ENCODE measurements at places on chromosomes 1 and 21.

GRCh38 chr1:240691909-240692705 is 80.2 kb upstream of the GREM2 start:
- DNase-seq: peak; percentile 58

DNA sequence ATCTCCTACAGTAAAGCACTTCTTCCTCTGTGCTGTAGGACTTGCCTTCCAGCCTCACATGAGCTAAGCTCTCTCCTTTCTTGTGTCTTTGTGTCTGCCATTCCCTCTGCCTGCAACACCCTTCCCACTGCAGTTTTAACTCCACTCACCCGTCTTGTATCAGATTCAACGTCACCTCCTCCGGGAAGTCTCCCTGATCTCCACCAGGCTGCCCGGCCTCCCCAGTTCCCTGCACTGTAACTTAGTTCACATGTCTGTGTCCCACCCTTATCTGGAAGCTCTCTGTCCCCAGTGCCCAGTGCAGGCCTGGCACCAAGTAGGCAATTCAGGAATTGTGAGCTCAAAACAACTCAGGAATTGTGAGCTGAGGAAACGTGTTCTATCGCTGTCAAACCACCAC is 96.4 kb downstream of the GLIS1 start:
- no peak for DNase-seq

DNA sequence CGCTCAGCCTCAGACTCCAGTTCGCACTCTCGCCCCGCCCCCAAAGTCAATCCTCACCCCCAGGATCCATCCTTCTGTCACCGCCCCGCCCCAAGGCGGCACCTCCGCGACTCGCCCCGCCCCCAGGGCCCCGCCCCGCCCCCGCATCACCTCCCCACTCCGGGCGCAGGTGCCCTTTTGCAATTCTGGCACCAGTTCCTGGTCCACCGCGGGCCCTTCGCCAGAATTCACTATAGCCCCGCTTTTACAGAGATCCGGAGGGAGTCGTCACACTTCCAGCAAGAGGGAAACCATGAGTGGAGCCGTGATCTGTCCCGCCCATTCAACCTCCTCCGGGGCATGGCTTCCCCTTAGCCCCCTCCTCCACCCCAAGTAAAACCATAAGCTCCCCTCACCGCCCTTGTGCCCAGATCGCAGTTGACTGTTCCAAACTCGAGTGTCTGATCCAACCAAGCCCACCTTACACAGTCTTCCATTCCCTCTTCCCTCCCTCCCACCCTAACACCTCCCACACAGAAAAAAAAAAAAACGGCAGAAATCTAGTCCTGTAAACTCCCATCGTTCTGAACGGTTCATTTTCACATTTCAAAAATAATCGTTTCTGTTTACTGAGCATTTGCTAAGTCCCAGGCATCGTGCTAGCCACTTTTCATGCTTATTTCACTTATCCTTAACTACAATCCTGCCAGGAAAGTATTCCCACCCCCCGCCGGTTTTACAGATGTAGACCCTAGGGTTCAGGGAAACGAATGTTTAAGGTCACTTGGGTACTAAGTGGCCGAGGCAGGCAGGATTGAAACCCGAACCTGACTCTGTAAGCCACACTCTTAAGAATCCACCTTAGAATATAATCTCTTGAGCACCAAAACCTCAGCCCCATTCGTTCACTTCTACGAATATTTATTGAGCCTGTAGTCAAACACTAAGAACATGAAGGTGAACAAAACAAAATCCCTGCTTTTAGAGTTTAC is 1.3 kb upstream of the DNAJC16 start:
- DNase-seq: no peak

DNA sequence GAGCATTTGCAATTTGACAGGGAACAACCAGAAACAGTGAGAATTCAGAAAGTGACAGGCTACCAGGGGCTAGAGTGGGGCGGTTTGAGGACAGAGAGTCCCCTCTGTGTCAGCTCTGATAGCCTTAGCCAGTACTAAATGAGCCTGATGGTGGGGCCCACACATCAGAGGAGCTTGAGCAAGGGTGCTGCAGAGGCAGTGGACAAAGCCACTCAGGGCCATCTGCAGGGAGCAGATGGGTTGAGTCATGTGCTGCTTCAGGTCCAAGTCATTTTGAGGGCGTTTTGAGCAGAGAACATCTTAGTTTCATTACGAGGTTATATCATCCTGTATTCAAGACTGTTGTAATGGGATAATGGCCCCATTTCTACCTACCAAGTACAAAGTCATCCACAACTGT is 7.7 kb downstream of the LRRC52 start:
- DNase-seq: no peak

DNA sequence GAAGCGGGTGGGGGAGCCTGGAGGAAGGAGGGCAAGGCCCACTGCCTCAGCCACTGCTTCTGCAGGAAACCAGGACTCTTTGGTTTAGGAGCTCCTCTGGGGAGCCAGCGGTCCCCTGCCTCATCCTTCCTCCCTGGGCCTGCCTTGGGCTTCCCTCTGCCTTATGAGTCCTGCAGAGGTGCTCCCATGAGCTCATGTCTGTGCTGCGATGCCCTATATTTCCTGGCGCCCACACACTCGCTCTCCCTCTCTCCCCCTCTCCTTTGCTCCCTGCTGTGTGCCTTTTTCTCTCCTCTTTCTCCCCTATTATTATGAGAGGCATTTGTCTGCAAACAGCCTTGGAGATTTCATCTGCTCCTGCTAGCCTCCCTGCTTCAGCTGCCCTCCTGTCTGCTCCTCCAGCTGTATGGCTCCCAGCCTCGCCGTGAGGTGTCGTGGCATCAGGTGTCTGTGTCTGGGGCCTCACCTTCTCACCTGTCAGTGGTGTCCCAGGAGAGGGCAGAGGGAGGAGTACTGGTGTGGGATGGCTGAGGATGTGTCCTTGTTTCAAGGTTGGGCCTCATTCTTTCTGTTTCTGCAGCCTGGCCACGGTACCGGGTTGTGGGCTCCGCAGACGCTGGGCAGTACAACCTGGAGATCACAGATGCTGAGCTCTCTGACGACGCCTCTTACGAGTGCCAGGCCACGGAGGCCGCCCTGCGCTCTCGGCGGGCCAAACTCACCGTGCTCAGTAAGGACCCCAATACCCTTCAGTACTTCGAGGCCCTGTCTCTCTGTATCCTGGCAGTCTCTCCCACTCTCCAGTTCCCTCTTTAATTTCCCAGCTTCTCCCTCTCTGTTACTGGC is 84.2 kb downstream of the KIRREL1 start:
- DNase-seq: no peak

GRCh38 chr1:44849575-44850132 is 6.6 kb upstream of the PTCH2 start:
- DNase-seq: no peak

DNA sequence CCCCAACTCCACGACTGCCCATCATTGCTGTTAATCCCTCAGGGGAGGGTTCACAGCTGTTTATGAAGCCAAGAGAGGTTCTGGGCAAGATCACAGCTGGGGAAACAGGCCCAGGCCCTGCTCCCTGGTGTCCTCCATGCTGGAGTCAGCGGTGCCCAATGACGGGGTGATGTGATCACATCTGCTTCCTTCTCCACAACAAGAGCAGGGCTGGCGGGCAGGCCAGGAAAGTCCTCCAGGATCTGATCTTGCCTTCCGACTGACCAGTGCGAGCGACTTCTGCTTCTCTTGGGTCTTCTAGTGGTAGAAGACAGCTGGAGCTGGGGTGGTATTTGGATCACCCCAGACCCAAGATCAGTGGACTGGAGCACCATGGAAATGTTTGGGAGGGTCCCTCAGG is 951 bp upstream of the LINGO4 start:
- no peak for DNase-seq

- DNase-seq: no peak
Observed at GRCh38 chr1:37298769-37299168, 175.6 kb upstream of the ZC3H12A start.

DNA sequence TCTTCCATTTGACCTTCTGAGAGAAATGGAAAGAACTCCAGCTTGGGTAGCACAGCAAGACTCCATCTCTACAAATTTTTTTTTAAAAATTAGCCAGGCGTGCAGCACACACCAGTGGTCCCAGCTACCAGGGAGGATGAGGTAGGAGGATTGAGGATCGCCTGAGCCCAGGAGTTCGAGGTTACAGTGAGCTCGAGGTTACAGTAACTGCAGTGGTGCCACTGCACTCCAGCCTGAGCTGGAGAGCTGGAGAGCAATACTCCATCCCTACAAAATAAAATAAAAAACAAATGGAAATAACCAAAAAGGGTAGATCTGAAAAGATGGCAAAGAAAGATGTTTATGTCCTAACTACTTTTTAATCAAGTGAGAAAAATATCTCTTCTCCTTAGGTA is 14.5 kb downstream of the POGZ start:
- DNase-seq: no peak

DNA sequence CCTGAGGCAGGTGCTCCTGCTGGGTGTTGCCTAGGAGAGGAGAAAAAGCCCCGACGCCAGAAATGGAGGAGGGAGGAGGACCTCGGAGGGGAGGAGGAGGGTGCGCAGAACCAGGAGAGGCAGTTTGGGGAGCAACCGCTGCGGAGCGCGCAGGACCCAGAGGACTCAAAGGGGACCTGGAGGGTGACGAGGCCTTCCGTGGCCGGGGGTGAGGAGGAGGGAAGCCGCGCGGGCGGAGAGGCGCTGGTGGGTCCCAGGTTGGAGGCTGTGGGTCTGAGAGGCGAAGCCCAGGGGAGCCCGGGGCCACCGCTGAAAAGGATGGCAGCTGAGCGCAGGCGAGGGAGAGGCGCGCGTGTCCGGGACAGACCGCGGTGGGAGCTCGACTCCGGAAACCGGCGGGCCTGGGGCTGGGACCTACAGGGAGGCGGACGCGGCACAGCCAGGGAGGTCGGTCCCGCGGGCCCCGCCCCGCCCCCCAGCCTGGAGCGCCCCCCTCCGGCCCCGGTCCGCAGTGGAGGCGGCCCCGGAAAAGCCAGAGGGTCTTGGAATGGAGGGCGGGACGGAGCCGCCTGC is 15.1 kb downstream of the RNF223 start:
- DNase-seq: no peak

GRCh38 chr1:221439008-221439746 is 302.7 kb downstream of the DUSP10 start:
- DNase-seq: peak; percentile 31

DNA sequence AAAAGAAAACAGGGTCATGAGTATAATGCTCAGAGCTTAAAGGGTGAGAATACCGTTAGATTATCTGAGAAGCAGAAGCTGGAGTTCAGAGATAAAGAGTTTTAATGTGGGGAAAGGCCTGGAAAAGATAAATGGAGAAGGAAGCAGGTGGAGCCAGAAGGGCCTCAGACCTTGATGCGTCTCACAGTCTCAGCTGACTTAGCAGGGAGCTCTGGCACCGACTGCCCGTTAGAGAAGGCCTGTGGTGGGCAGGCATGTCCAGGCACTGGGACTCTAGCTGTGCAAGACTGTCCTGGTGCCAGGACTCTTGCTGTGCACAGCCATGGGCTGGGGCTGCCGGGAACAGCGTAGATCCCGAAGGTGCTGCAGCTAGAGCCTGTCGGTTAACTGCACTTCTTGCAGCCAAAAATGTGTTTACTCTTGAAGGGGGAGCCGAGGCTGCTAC is 3.8 kb upstream of the SLAMF9 start:
- DNase-seq: no peak

GRCh38 chr1:232462213-232462612 is 167.7 kb downstream of the SIPA1L2 start:
- peak; percentile 28 for DNase-seq

- DNase-seq: peak; percentile 63
Observed at GRCh38 chr1:152141971-152142584, 16.9 kb downstream of the RPTN start.

- DNase-seq: no peak
Observed at GRCh38 chr1:116945996-116946395, 36.3 kb downstream of the PTGFRN start.

DNA sequence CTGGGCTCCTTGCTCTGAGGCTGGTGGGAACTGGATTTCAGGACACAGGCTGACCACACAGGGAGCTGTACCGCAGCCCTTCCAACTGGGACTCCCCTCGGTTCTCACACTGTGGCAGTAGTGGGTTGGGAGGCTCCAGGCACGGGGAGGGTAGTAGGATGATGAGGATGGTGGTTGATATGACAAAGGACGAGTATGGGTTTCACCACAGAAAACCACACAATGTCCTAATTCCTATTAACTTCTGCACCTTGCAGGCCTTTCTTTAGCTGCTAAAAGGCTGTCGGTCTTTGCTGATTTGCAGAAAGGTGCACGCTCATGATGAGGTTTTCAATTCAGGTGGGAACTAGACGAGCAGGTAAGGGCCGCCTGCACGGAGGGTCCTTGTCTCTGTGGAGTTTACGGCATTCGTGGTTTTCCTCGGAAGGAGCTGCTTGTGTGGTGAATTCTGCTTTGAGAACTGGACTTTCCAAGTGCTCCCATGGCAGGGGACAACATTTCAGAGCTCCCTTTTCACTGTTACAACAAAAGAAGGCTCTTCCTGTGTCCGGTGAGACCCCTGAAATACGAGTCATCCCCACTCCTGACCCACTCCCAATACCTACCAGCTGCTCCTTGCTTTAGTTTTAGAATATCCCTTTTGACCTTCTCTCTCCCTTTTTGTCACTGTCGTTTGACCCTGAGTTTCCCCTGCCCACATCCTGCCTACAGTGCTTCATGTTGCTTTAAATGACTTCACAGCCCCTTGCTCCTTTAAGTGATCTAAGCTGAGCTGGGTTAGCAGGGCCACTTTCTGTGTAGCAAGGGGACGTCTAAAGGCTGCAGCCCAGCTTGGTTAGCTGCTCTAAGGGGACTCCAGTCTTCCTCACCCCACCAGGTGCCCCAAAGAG is 125.1 kb downstream of the MRPS6 start:
- DNase-seq: no peak

GRCh38 chr1:50704126-50704525 is 255.9 kb downstream of the FAF1 start:
- DNase-seq: peak; percentile 12

GRCh38 chr1:11052839-11053757 is 6.1 kb upstream of the MASP2 start:
- DNase-seq: no peak

DNA sequence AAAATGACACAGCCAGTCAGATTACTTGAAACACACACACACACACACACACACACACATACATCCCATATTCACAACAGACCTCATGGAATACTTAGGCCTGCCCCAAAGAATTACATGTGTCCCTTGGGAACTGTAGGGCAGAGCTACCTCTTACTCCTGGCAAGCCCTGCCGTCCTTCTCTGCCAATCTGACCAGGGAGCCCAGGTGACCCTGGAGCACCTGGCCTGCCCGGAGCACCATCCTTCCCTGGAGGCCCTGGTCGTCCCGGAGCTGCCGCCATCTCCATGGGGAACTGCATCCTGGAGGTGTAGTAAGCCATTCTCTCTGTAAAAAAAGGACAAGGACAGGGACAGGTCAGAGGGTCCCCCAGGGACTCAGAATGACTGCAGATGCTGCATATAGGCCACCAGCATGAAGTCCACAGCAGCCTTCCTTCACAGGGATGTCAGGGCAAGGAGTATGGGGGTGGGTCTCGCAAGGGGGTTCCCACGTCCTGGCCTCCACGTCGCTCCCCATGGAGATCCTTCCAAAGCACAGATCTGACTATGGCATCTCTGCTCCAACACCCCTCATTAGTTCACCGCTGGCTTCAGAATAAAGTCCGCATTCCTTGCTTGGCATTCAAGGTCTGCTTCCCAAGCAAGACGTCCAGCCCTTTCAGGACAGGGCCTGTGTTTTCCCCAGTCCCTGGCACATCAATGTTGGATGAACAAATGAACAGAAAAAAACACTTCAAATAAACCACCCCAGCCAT is 9.2 kb upstream of the PEF1 start:
- DNase-seq: no peak
